ENCODE measurements at places on chromosomes 6 and 20.
A peak's percentile ranks its signal among the peaks of the same experiment; 100 is the strongest.

GRCh38 chr6:28757429-28758045 lies 166.2 kb downstream of the TRIM27 start:
- DNase-seq, result no peak

DNA sequence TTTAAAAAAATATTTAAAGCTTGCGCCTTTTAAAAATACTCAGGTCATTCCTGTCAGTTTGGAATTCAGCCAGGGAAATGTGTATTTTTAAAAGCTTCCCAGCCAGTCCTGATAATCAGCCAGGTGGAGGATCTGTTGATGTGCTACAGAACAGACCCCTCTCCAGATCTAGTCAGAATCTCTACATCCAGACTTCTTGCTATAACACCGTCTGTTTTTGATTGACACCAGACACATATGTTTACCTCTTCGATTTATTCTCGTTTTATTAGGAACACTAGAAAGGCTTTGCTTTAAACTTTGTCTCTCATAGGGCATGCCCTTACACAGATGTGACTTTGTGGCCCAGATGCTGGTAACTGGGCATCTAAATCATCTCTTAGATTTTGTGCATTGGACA lies 11.7 kb downstream of the PARD6B start:
- DNase-seq, result no peak

DNA sequence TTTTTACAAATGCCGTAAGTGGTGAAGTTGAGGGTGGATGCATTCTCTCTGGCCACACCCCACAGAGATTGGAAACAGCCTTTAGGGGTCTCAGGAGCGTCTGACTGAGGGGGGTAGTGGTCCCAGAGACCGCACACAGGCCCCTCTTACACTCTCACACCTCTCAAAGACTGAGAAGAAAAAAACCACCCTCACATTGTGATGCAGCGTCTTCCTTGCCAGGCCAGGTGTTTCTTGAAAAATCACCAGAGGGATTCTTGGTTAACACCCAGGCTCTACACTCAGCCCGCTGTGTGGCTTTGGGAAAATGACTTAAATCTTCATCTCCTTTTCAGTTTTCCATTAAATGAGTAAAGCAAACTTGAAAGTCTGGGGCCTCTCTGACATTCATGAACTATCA lies 115.8 kb upstream of the SPTLC3 start:
- no peak for DNase-seq

DNA sequence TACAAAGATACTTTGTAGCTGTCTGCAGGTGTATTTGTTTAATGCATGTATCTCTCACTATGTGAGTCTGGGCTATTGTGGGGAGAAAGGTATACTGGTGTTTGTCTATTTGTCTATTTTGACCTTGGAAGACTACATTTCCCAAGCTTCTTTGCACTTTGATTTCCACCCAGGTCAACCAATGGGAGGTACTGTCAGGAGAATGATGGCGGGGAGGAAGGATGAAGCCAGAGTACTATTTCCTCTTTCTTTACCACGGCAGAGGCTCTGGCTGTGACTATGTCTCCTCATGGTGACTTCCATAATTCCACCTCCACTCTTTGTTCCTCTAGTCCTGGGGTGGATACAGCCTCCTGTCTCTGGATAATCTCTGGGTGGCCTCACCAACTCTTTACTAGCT lies 23.1 kb downstream of the LBP start:
- DNase-seq, result peak; percentile 45

GRCh38 chr20:12030470-12030869 lies 112.8 kb downstream of the BTBD3 start:
- no peak for DNase-seq

DNA sequence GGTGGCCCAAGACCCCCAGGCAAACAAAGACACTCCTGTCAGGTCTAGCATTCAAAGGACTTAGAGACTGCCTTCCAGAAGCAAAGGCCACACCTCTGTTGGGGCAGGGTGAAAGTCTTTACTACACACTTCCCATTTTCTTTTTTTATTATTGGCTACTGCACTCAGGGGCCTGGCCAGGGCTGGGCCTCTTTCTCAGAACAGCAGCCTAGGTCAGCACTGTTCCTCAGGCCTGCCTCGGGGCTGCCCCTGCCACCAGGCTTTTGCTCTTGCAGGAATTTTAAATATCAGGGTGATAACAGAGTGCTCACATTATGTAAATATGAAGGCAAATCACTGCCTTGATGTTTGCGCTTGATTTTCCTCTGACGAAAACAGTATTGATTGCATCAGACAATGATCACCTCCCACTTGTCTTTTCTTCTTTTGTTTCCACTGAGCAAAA lies 18.5 kb downstream of the GSTA4 start:
- no peak for DNase-seq

DNA sequence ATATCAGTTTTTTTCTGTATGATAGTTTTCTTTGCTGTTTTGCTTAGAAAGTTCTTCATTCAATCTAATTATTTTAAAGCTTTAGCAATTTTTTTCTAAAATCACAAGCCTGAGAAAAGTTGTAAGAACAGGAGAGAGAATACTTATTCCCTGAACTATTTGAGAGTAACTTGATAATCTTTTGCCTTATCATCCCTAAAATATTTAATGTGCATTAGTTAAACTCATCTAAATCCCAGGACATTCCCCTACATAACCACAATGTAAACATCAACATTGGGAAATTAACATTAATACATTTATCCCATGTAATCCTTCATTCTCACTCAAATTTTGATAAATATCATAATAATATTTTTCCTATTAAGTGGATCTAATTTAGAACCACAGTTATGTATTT lies 241.8 kb downstream of the CD109 start:
- DNase-seq, result no peak

GRCh38 chr6:20746805-20747558 lies 212.7 kb downstream of the CDKAL1 start:
- no peak for DNase-seq

- no peak for DNase-seq
Observed at GRCh38 chr6:43262000-43262779, 18.9 kb downstream of the TTBK1 start.

- DNase-seq, result no peak
Observed at GRCh38 chr20:50277064-50277415, 86.4 kb downstream of the CEBPB start.

DNA sequence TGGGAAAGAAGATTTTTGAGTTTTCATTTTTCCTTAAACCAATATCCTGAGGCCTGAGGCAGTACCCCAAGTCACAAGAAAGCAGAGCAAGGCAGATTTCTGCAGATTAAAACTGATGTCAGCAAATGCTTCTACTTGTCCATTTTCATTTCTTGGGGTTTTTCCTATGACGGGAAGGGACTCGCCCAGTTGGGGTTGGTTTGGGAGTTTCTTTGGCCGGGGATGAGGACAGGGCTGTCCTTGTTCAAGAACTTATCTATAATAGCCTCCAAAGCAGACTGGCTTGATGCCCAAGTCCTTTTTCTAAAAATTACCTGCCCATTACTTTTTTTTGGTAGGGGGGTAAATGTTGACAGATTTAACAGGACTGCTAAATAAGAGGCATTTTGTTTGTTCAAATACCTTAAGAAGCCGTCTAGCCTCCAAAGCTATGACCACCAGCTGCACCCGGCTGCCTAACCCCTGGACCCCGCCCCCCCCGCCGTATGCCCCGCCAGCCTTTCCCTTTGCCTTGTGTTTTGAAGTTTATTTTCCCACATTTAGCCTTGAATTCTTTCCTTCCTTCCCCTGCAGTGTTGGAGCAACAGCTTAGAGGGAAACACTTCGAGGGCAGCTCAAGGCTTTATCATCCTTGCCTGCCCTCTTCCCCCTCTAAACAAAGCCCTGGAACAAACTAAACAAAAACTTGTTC lies 2.5 kb downstream of the KCNK5 start:
- DNase-seq, result no peak

- no peak for DNase-seq
Observed at GRCh38 chr6:81515562-81516453, 236.7 kb downstream of the TENT5A start.

- peak; percentile 53 for DNase-seq
Observed at GRCh38 chr20:50399917-50400704, 110.1 kb upstream of the PTPN1 start.

DNA sequence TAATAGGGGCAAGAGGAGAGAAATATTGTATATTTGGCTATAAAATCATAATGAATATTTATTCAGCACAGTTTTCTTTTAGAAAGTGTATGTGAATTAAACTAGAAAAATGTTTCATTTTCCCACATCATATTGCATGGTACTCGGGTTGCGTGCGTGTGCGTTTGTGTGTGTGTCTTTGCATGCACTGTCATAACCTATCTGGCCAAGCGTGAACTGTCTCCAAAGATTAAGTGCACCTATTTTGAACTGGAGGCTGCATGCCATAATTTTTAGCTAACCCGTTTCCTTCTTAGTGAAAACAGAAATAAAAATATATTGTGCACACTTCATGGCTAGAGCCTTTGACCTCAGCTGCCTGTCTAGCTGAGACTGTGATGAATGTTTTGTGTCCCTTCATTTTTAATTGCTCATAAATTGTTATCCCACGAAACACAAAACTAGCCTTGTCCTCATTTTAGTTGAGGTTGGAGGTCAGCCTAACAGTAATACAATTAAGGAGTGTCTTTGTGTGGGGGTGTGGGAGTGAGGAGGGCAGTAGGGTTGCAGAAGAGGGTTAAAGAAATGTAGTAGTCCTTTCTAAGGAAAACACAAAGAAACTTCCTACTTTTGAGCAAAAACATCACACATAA lies 336.1 kb upstream of the POU3F2 start:
- no peak for DNase-seq

GRCh38 chr6:112320561-112321318 lies 26.4 kb upstream of the RFPL4B start:
- DNase-seq, result peak; percentile 49

DNA sequence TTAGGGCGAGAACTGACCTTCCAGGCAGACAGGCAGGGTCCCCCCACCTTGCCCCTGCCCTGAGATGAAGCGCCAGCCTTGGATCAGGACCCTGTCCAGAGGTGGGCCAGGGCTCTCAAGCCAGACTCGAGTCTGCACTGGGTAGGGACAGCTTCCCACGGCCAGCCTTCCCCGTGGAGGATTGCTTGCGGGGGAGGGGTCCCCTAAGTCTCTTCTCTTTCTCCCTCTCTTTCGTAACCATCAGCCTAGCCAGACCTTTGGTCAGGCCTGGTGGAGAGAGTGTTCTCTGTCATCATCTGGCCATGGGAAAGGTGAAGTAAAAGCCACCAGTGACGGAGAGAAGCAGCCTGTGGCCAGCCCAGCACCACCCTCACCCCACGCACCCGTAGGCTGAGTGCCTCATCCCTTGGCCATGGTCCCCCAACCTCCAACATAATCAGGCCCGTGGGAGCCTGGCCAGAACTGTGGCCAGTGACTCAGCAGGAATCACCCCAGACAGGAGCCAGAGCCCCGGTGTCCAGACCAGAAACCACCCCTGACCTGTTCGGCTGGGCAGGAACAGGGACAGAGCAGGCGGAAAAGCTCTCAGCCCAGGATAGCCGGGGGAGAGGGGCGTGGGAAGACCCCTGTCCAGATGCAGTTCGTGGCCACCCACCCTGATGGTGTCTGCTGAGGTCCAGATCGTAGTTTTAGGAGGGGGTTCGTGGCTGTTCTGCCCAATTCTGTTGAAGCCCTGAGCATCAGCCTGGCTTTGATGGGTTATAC lies 47.1 kb downstream of the SNAI1 start:
- DNase-seq, result peak; percentile 99

GRCh38 chr20:34377072-34377847 lies 14.2 kb downstream of the ITCH start:
- DNase-seq, result no peak

GRCh38 chr6:167845856-167846255 lies 19.1 kb downstream of the AFDN start:
- no peak for DNase-seq

- no peak for DNase-seq
Observed at GRCh38 chr20:62622877-62623487, 19.3 kb upstream of the SLCO4A1 start.

- DNase-seq, result no peak
Observed at GRCh38 chr20:32427996-32428395, 69.9 kb downstream of the ASXL1 start.

GRCh38 chr6:52009466-52010140 lies 77.8 kb downstream of the PKHD1 start:
- no peak for DNase-seq

GRCh38 chr6:134094441-134094840 lies 42.0 kb upstream of the SLC2A12 start:
- no peak for DNase-seq

- no peak for DNase-seq
Observed at GRCh38 chr6:75620381-75621304, 19.0 kb downstream of the SENP6 start.

GRCh38 chr20:10090588-10091166 lies 55.9 kb downstream of the ANKEF1 start:
- peak; percentile 75 for DNase-seq

DNA sequence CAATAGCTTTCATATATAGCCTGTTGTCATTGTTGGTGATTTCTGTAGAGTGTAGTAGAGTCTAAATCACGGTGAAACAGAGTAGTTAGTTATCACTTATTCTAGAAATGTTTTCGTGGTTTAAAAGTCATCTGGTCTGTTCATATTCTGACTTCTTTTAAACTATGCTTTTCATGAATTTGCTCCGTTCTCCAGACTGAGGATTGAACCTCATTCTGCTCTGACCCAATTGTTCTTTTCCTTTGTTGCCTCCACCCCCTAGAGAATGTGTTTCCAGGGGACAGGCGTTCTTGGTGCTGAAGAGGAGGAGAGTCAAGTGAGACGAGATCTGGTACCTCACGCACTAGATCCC lies 748 bp upstream of the ZNF292 start:
- DNase-seq, result no peak

DNA sequence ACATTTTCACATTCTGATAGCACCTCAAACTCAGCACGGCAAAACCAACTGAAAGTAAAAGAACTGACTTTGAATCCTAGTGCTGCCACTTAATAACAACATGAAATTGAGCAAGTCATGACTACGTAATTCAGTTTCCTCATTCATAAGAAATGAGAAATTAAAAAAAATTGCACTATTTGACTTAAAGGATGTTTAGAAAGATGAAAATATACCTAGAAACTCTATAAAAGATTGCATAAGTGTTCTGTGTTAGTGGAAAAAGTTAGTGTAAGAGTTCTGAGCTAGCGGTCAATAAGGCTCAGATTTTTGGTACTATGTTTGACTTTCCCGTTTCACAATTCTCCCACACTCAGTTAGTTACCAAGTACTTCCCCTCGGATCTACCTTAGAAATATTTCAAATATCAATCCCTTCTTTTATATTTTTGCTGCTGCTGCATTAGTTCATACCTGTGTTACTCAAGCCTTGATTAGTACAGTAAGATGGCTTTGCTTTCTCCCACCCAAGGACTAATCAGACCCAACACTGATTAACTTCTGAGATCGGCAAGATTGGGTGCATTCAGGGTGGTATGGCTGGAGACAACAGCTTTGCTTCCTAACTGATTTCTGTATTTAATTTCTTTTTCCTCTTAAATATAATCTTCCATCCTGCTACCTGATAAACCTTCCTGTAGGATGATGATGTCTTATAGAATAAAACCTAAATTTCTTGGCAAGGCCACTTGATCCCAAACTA lies 25.9 kb downstream of the ECHDC1 start:
- no peak for DNase-seq

- DNase-seq, result no peak
Observed at GRCh38 chr6:22062807-22063408, 233.9 kb downstream of the PRL start.

- peak; percentile 19 for DNase-seq
Observed at GRCh38 chr20:5400164-5400762, 83.5 kb upstream of the PROKR2 start.

All from ELR (cell line).